NCI-H774 (cell line): ENCODE measurements at places on chromosomes 2 and 18.

DNA sequence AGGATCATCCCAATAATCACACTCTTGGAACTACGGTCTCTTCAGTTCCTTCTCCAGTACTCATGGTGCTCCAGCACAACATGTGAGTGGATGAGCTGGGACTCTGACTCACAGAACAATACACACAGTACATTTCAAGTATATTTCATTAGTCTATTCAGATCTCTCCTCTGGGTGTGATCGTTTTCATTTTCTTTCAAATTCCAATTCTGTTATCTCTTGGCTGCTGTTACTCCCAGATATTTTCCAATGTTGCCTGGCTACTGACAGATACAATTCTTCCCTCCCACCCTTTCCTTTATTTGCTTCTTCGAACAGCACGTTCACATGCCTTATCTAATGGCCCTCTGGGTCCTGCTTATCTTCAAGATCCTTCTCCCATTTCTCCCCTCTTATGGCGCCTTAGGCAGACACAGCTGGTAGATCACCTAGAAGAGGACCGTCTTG, 216.0 kb downstream of the ACKR3 start:
- no peak for DNase-seq

DNA sequence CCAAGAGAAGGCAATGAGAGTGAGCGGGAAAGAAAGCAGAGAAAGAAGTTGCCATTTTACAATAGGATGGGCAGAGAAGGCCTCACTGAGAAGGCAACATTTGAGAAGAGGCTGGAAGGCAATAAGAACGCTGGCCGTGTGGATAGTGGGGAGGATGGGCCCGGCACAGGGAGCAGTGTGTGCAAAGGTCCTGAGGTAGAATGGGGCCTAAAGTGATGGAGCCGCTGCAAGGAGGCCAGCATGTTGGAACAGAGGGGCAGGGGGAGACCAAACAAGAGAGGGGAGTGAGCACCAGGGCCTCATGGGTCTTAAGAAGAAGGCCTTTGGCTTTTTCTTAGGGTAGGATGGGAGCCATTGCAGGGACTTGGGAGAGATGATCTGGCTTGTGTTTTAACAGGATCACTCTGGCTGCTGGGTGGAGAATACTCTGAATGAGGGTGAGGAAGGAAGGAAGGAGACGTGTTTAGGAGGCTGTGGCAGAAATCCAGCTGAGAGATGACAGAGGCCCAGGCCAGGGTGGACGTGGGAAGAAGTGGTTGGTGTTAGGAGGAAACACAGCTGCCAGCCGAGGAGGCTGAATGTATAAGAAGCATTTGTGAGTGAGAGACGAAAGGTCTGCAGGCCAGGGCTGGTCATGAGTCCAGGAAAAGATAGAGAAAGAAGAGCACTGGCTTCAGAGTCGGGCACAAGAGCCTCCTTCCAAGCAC, 159.8 kb downstream of the KLHL29 start:
- DNase-seq: no peak

DNA sequence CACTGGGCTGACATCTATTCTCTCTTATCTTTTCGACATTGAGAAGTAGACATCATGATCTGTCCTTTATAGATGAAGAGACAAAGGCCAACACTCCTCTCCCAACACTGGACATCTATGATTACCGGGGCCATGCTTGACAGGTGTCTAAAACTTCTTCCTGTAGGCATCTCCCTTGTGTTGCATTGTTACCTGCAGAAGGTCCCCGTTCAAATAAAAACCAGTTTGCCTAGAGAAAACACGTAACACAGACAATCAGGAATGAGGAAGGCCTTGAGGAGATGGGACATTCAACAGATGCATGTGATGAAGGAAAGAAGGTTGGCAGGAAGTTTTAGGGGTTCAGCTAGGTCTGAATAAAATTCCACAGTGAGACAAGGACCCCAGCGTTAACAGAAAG, 70.8 kb upstream of the ST8SIA3 start:
- DNase-seq: no peak

DNA sequence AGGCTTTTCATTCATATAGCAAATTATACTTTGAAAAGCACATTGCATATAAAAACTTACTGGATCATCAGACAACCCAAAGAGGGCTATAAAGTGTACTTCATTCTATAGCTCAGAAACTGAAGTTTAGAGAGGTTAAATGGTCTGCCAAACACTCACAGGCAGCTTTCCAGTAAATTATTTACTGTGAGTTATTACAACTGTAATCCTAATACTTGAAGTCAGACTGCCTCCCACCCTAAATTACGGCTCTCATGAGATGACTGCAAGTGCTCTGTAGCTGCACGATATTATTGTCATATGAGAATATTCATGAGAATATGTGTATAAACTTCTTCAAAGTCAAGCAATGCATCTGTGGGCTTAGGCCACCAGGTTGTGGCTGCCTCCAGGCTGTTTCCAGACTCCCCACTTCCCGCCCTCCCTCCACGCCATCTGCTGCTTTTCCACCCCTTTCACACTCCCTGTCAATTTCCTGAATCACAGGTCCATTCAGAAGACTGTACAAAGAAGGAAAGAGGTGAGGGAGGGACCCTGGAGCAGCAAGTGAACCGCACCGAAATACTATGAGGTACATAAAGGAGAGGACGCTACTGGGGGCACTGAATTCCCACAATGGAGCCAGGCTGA, 111.1 kb upstream of the SPOPL start:
- no peak for DNase-seq

- no peak for DNase-seq
Observed at GRCh38 chr2:23127465-23127864, 257.5 kb upstream of the KLHL29 start.

DNA sequence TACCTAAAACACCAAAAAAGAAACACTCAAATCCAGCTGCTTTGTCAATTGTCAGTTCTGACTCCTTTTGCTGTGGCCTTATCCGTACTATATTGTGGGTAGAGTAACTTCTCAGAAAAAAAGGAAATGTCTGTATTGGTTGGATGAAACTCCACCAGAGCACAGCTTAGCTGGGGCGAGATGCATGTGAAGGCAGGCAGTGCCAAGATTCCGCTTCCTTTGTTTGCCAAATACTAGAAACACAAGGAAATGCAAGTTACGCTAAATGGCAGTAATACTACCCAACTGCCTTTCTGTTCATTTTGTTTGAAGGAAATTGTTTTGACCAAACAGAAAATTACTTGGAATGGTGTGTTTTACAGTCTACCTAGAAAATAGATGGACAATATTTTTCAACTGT, 10.0 kb downstream of the KLF11 start:
- DNase-seq: no peak

DNA sequence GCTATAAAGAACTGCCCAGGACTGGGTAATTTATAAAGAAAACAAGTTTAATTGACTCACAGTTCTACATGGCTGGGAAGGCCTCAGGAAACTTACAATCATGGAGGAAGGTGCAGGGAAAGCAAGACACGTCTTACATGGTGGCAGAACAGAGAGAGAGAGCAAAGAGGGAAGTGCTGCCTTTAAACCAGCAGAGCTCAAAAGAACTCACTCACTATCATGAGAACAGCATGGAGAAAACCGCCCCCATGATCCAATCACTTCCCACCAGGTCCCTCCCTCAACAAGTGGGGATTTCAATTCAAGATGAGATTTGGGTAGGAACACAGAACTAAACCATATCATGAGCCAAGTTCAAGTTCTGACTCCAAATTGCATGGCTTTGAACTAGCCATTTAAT, 62.8 kb upstream of the PPP1CB start:
- no peak for DNase-seq

DNA sequence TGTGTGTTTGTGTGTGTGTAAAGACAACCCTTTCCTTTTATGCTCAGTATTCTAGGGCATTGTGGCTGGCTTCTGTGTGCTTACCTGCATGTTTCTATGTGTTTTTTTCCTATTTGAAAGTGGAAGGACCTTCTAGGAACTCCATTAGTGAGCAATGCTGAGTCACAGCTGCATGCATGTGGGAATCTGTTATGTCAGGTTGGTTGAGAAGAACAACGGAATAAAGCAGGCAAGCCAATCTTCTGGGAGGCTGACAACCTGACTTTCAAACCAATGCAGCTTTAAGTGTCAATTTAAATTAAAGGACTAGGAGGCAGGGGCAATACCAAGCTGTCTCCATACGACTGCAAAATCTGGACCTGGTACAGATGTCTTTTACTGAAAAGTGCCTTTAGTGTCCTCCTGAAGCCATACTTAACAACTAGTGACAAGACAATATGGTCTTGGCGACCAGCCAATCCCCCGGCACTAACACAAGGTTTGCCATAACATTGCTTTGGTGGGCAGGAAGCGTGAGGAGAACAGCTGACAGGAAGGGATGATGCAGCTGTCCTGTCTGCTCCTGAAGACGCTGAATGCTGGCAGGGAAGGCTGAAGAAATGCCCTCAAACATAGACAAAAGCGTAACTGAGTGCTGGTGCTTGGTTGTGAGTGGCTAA, 514.7 kb upstream of the CDH7 start:
- peak; percentile 44 for DNase-seq

DNA sequence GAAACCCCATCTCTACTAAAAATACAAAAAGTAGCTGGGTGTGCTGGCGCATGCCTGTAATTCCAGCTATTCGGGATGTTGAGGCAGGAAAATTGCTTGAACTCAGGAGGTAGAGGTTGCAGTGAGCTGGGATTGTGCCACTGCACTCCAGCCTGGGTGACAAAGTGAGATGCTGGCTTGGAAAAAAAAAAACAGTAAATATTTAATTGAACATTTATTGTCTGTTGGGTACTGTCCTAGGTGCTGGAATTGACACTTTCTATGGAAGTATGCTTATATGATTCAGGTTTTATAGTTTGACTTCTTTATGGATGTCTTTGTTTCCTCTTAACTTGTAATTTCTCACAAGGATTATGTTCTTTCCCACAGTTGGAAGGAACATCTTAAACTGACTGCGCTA, 633.1 kb upstream of the SETBP1 start:
- no peak for DNase-seq

DNA sequence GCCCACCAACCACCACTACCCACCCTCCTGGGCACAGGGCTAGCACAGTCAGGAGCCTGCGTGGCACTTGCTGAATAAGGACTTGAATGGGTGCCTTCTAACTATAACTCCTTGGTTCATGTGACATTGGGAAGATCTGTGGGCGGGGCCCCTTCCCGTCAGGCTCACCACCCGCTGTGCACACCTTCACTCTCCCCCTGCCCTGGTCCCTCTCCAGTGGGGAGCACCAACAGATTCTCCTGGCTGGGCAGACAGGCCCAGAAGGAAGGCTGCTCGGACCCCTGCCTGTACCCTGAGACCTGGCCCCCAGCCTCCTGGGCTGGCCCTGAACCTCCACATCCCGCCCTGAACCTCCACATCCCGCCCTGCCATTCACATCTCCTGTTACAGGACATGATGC, 33.4 kb upstream of the POMC start:
- no peak for DNase-seq

DNA sequence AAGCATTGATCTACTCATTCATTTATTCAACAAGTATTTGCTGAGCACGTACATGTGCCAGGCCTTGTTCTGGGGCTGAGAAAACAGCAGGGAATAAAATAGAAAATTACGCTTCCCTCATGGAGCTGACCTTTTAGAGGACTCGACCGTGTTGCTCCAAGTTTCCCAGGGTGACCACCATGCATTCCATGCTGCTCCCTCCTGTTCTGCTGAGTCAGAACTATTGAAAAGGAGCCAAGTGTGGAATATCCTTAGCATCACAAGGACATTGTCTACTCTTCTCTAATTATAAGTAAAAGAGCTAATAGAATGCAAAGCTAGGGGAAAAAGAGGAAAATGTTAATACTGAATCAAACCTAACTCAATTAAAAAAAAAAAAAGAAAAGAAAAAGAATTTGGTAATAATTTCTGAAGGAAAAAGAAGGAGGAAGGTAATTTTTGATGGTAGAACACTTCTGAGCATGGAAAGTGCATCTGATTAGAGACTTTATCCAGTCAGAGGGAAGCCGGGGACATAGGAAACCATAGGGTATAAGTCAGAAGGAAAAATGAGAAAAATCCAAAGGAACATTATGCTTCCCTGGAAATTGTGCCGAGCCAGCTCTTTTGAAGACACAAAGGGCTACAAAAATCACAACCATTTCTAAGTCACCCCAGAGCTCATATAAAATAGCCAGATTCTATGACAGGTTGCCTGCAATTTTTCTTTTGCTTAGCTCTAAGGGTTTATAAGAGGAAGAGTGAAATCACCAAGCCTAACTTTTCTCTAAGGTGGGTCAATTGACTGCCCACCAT, 339.4 kb downstream of the RND3 start:
- DNase-seq: no peak

GRCh38 chr18:58723810-58724602, 52.7 kb downstream of the MALT1 start:
- no peak for DNase-seq

DNA sequence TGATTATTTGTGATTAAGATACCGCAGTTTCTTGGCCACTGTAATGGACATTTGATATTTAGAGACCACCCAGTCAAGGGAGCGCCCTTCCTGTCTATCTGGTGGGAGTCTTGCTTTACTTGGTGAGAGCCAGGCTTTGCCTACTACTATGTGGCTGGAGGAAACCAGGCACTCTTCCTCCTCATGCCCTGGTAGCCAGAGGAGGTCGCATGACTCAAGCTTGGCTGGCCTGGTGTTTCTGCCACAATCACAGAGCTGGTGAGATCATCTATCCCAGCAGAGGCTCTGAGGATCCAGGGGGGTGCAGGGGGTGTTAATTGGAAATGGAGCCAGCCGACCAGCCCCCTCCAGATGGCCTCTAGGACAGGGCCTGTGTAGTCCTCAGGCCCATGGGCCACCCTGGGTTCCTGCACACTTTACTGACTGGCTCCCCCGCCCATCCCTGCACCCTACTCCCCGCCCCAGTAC, 46.8 kb upstream of the BIN1 start:
- DNase-seq: no peak

DNA sequence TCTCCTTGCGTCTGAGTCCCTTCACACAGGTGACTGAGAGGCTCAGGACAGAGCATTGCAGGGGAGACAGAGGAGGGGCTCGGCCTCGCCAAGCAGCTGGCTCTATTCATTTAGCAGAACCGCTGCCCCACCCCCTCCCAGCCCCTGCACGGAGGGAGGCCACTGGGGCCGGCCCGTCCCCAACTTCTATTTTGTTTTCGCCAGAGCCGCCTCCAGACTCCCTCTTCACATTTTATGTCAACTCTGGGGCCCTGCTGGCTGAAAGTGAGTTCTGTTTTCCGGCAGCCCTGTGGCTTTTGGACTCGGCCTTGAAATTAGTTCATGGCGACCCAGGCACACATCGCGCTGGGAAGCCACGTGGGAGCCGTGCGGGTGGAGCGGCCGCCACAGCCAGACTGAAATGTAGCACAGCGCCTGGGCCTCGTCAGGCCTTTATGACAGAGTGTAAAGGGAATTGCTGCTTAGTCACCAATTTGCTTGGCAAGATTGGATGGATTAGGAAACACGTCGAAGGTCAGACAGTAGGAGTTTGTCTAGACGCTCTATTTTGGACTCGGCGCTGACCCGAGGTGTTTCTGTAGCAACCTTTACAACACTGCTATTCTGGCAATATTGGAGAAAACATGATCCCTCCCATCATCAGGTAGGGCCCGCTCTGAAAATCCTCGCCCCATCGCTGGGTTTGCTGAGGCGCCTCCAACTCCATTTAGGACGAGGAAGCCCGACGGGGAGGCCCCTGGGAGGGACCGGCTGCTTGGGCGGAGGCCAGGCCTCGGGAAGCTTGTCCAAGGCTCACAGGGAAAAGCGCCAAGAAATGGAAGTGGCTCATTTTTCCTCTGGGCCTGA, 90.7 kb upstream of the CTDP1 start:
- no peak for DNase-seq

GRCh38 chr2:6864923-6865345, 773 bp downstream of the CMPK2 start:
- no peak for DNase-seq
